Jurkat, Clone E6-1 (cell line): ENCODE measurements at places on chromosomes 7 and 10.

DNA sequence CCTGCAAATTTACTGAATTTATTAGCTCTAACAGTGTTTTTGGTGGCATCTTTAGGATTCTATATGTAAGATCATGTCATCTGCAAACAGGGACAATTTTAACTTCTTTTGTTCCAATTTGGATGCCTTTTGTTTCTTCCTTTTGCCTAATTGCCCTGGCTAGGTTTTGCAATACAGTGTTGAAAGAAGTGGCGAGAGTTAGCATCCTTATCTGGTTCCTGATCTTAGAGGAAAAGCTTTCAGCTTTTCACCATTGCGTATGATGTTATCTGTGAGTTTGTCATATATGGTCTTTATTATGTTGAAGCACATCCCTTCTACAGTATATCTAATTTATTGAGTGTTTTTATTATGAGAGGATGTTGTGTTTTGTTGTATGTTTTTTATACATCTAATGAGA is 301.4 kb downstream of the PTPRN2 start:
- no peak for DNase-seq

DNA sequence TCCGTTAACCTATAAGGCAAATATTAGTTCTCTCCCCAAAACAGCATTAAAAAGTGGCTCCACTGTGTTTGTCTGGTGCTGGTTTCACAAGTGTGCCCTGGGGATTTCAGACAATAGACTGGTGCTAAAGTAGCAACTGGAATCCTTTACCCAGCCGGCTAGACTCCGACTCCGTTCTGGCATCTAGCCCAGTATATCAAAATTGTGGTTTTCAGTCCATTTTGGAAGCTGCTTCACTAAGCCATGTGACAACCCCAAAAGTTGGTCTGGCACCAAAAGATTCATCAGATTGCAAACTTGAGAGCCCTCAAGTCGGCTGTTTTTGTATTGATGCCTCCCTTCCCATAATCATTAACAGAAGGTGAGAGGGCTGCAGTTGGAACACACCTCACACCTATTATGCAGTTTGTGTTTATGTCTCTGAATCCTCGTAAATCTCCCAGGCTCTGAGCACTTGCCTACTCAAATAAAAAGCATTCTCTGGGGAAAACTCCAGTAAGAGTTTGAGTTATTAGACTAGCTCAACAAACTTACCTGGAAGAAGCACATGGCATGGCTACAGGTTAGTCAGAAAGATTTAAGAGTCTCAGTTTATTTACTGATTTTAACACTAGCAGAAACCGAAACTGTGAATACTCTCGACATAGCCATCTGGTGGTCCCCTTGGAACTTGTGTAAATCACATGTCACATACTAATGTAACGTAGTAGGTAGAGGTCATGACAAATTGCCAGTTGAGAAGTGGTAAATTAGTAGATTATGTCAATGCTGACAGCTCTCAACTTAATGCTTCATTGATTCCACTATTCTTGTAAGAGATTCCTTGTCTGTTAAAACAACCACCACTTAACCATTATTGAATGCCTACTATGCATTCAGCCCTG is 14.8 kb upstream of the WNT16 start:
- DNase-seq, result no peak

DNA sequence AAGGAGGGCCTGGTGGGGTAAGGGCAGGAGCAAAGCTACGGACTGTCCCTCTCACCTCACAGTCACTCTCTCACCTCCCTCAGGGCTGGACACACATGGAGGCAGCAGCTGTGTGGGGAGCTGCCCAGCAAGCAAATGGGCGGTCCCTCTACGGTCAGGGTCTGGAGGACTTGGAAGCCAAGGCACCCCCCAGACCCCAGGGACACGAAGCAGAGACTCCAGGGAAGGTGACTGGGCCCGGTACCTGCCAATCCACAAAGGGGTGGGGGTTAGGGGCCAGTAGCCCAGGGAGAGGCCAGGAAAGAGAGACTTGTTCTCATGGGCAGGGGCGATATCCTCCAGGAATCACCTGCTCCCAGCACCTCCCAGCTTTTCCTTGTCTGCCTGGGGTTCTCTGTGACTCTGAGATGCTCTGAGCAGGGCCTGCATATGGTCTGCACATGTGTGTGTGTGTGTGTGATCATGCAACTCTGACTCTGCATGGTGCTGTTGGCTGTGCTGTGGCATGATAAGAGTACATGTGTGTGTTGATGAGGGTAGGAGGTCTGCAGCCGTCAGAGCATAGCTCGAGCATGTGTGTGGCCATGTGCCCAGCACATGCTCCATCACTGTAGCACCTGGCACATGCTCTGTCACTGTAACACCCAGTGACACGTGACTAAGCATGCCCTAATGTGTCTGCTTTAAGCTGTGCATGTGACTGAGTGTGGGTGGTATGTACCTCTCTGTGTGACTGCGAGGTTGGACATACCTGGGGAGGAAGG is 4.6 kb upstream of the LDB3 start:
- no peak for DNase-seq

GRCh38 chr10:62761115-62761514 is 43.4 kb upstream of the ADO start:
- DNase-seq, result no peak

GRCh38 chr10:74290708-74291107 is 139.7 kb downstream of the ADK start:
- DNase-seq, result no peak

DNA sequence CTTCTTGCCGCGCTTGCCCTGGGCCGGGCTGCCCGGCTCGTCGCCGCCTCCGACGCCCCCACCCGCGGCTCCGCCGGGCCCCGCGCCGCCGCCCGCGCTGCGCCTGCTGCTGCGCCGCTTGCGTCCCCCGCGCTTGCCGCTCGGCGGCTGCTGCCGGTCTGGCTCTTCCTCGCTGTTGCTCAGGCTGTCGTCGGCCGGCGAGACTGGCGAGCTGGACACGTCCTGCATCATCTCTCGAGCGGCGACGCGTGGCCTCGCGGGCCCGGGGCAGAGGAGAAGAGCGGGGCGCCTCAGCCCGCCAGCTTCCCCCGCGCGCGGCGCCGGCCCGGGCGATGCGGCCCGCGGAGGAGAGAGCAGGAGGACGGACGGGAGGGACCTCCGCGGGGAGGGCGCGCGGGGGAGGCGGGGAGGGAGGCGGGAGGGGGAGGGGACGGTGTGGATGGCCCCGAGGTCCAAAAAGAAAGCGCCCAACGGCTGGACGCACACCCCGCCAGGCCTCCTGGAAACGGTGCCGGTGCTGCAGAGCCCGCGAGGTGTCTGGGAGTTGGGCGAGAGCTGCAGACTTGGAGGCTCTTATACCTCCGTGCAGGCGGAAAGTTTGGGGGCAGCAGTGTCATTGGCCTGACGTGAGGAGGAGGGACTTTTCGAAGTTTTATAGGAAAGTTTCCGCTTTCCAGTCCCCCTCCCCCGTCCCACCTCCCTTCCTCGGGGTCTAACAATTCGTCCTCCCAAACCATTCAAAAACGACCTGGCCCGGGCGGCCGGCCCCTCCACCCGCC is at the start of gene TWIST1:
Gene TWIST1 (minus strand): TSS at position 546 of the 779 bp plus-strand sequence. CDS start 315 bp downstream, at position 231.
- no peak for DNase-seq

DNA sequence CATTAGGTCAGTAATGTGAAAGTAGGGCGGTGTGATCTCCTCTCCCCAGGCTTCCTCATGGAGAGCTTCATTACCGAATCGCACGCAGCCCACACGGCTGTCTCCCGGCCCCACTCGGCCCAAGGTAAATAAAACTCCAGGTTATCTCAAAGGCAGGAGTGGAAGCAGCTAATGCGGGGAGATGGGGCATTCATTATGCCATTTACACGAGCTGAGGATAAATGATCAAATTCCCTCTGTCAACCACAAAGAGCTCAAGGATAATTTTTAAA is 93.5 kb downstream of the ADARB2 start:
- DNase-seq, result no peak

DNA sequence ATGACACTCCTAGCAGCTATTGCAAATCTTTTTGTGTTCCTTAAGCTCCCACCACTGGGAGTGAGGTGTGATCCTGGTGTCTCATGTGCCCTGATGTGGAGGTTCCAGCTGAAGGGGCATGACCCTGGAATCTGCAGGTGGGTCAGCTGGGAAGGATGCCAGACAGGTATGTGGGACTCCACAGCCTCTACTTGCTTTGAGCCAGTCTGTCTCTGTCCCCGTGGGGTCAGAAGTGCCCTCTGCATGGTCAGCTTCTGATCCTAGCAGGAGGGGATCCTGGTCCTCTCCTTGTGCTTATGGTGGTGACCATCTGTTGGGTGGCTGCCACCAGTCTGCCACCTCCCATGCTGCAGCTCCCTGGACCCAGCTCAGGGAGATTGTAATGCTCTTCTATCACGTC is 51.1 kb upstream of the COMTD1 start:
- DNase-seq, result no peak
